Right kidney (tissue), 9 donors: ENCODE measurements at places on chromosomes 5 and 9.

DNA sequence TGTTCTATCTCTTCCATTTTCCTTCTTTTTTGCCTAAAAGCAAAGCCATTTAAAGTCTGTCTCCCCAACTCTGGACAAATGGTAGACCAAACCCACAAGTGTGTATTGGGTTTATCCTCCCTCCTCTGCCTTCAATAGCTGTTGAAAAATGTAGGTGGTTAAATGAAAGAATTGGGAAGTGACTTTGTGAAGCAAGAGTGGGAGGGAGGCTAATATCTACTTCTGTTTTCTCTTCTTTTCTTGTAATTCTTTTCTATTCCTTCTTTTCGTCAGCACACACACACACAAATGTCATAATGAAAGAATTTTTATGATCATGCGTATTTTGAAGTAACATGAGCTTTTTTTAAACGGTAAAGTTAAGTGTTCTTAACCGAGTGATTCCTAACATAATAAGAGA is 3.8 kb downstream of the CCDC152 start:
- DNase-seq: no peak

DNA sequence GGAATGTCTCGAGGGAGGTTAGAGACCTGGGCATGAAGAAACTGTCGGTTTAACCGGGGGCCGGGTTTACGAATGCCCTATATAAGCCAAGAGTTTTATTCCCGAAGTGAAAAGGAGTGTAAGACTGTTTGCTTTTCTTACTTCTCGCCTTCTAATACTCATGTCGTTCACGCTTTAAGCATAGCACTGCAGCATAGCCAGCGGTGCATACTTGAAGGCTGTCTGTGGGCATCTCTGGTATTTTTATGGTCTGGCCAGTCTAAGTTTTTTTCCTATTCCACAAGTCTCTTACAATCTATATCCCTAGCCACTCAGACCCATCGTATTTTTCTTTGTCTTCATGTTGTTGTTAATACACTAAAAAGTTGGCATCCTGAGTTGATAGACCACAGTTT is 1.2 kb downstream of the UHRF2 start:
- DNase-seq: no peak

- no peak for DNase-seq
Observed at GRCh38 chr5:133801955-133802751, 166.3 kb downstream of the C5orf15 start.

DNA sequence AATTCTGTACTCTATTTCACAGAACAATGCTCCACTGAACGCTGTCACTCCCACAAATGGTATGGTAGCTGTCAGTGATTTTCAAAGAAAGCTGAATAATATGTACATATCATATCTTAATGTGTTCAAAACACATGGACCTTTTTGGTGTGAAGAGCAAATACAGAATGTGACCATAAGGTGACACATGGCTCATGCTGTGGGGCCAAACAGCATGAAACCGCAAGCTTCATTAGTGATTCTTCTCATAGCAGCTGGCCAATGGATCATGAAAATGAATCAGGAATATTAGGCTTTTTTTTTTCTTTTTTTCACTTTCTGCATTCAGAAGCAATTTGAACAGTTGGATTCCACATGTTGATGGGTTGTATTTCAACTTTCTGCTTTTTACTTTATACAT is 54.9 kb upstream of the CDH9 start:
- DNase-seq: no peak

DNA sequence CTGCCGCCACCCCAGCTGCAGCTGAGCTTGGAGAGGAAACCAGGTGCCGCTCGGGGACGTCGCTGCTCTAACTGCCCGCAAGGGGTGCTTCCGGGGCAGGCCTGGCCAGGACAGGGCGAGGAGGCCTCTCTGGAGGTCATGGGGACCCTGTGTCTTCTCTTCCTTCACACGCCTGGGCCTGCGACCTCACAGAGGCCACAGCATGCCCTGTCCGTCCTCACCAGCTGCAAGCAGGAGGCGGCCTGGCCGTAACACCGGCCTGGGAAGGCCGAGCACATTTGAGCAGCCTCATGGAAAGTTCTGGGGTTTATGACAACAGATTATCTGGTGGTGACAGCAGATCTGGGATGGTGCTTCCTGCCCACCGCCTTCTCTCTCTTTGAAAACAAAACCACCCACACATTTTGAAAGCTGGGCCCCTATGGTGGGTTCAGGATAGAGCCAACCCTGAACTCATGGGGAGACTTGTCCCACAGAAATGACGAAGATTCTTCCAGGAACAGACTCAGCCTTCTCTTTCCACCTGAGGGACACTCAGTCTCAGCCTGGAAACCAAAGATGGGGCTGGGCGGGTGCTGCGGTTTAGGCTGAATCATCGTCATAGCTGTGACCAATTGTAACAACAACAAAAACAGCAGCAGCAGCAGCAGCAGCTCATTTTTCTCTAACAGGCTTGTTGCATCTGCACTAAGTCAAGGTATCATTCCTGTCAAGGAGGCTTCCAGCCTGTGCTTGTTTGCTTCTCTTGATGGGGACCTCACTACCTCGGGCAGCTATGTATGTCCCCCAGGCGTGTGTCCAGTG is 99.6 kb upstream of the RAPGEF1 start:
- DNase-seq: no peak

GRCh38 chr9:107358986-107359385 is 75.9 kb downstream of the RAD23B start:
- DNase-seq: no peak

- no peak for DNase-seq
Observed at GRCh38 chr5:167242701-167243100, 1048.7 kb upstream of the WWC1 start.

DNA sequence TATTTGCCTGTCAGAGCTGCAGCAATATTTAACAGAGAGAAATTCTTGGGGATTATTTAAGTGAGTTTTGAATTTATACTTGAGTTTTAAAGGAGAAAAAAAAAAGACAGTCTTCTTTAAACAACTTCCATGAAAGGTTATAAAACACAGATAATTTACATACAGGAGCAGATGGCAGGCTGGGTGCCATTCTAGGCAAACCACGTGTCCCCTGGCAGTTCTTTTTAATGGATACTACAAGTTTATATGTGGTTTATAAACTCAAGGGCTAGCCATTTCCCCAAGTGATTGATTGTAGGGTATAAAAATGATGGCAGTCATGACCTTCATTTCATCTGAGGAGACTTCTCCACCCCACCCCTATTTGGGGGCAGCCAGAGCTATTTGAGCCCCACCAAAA is 166.6 kb downstream of the FSTL4 start:
- no peak for DNase-seq

GRCh38 chr5:80255431-80255810 is 427 bp downstream of the SERINC5 start:
- no peak for DNase-seq

DNA sequence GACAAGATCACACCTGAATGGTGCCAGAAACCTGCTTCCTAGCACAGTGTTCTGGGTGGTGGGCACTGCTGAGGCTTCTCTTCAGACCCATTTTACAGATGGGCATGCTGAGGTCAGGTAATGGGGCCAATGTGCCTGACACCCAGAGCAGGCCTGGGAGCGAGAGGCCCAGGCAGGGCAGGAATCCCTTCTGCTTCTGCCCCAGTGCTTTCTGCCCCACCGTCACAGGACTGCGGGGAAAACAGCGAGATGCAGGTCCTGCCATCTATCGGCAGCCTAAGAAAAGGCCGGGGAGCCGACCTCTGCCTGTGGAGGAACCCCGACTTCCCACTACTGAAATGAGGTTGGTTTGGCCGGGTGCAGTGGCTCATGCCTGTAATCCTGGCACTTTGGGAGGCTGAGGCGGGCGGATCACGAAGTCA is 22.8 kb upstream of the RNU6ATAC start:
- no peak for DNase-seq

DNA sequence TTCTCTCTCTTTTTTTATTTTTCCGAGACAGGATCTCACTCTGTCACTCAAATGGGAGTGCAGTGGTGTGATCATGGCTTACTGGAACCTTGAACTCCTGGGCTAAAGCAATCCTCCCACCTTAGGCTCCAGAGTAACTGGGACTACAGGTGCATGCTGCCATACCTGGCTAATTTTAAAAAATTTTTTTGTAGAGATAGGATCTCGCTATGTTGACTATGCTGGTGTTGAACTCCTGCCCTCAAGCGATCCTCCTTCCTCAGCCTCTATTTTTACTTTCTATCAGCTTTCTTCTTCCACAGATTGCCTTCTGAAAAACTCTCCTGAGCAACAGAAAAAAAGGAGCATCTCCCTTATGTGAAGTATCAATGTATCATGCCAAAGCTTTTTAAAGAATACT is 14.1 kb upstream of the ERBIN start:
- no peak for DNase-seq

- no peak for DNase-seq
Observed at GRCh38 chr5:169880012-169880663, 100.2 kb downstream of the INSYN2B start.

DNA sequence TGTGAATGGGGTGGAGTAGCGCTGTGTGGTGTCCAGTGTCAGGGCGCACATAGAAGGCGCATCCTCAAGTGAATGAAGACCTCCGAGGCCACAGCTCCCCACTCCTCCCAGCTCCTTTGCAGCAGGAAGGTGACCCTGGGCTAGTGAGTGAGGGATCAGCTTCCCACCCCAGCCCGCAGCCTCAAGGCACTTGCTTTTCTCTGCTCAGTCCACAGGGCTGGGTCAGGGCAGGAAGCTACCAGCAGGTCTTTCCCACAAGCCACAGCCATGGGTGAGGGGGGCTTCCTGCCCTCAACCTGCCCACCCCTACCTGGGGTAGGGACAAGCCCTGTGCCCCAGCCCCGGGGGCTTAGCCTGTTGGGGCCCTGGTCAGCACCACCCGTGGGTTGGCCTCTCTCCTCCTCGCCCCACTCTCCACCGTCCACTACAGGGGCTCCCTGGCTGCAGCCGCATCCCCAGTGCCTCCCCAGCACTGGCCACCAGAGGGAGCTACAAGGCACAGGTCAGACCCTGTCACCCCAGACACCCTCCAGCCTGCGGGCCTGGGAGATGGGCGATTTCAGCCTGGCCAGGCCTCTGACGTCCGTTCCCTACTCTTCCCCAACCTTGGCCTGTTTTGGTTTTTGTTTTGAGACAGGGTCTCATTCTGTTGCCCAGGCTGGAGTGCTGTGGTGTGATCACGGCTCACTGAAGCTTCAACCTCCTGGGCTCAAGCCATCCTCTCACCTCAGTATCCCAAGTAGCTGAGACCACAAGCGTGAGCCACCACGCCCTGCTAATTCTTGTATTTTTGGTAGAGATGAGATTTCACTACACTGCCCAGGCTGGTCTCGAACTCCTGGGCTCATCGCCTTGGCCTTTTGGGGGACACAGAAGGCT is 1.3 kb upstream of the ABCA2 start:
- peak; percentile 76 for DNase-seq
